ENCODE measurements at places on chromosomes 12 and 14.

- no peak for DNase-seq
Observed at GRCh38 chr12:127640181-127640886, 626.6 kb upstream of the TMEM132C start.

GRCh38 chr12:110885152-110885840, 35.1 kb downstream of the MYL2 start:
- peak; percentile 37 for DNase-seq

GRCh38 chr12:4829793-4830162, 79.9 kb upstream of the KCNA1 start:
- DNase-seq, result no peak

DNA sequence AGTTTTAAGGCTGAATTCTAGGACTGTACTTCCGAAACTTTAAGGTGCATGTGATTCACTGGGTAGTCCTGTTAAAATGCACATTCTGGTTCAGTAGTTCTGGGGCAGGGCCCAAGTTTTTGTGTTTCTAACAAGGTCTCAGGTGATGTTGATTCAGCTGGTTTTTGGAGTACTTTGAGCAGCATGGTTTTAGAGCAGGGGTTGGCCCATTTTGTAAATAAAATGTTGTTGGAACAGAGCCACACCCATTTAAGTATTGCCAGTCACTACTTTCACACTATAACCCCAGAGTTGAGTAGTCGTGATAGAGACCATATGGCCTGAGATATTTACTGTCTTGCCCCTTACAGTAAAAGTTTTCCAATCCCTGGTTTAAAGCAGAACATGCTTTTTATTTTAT, 111.3 kb downstream of the SYNE2 start:
- DNase-seq, result no peak

- DNase-seq, result no peak
Observed at GRCh38 chr14:60014402-60014801, 77.3 kb upstream of the PCNX4 start.

DNA sequence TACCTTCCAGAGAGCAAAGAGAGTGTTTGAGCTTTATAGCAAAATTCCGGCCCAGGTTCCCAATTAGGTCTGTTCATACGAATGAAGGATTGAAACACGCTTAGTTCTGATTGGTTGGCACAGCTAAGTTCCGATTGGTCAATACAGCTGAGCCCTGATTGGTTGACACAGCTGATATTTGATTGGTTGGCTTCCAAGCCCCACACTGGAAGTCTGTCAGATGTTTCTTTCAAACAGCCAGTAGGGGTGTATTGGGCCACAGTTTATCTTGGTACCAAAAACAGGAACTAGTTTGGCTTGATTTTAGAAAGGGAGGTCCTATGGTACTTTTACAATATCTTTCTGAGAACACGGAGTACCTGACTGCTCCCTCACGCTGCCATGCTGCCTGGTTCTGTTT, 93.4 kb downstream of the CAND1 start:
- DNase-seq, result no peak

DNA sequence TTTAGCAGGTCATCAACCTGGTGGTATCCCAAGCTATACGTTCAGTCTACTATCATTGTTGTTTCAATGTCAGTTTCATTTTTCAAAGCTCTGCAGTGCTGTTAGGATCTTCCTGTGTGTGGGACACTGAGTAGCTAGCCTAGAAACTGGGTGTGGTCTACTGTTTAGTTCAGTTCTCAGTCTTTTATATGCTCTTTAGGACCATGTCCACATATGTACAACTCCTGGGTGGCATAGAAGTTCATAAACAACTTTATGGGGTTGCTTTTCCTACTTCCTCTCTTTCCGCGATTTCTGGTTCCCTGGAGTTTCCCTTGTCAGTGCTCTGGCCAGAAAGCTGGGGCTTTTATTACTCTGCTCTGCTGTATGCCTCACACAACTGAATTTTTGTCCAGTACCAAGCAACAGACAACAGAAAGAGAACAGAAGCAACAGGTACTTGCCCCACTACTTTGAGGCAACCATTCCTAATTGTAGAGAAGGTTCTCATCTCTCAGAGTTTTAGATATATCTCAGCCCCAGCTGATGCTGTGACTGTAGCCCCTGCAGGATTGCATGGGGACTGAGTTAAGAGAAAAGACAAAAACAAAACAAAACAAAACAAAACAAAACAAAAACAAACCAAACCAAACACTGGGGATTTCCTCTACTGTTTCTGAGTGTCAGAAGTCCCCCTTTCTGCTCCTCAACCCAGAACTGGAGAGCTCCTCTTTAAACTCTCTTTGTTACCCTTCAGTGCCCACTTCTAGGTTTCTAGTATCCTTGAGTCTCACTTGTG, 30.3 kb downstream of the MIS18BP1 start:
- no peak for DNase-seq

DNA sequence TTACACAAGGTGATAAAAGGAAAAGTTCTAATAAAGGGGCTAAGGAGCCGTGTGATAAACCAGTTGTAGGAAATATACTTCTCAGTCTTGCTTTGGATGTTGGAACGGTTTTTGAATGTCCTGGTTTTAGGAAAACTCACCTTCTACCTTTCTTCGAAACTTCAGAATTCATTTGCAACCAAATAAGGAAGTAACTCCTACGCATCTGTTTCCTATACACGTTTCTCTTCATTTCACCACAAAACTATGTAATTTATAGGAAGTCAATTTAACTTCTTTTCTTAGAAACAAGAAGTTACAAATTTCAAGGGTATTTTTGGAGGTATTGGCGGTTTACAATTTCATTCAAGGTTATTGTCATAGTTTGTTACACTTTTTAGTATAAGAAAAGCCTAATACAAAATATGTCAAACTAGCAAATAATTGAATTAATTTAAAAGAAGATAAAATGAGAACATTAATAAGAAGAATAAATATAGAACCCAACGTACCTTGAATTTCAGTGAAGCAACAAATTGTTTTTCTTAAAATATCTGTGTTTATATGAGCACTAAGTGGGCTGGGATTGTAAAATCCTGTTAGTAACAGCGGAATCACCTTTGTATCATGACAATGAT, 33.2 kb upstream of the CD69 start:
- no peak for DNase-seq

GRCh38 chr12:96063046-96063445, 27.7 kb upstream of the LTA4H start:
- DNase-seq, result no peak

- no peak for DNase-seq
Observed at GRCh38 chr12:104272938-104273337, 30.6 kb upstream of the EID3 start.

DNA sequence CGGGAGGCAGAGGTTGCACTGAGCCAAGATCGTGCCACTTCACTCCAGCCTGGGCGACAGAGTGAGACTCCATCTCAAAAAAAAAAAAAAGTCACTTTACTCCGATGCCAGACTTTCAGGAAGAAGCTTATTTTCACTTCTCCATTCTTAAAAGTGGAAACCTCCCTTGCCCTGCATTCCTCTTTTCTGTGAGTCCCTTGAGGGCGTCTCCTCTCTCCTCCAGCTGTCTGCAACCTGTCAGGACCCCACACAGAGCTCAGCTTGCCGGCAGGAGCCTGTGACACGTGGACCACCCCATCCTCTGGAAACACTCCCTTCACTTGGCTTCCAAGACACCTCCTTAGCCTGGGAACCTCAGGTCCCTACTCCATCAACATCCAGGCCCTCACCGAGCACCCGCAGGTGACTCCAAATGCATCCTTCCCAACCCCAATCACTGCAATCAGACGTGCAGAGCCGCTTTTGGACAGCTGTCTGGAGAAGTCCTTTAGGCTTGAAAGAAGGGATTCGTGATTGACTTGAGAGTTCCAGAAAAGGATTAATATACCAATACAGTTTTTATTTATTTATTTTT, 34.3 kb downstream of the SLC15A4 start:
- DNase-seq, result no peak

- no peak for DNase-seq
Observed at GRCh38 chr14:103108749-103109207, 14.3 kb downstream of the EXOC3L4 start.

DNA sequence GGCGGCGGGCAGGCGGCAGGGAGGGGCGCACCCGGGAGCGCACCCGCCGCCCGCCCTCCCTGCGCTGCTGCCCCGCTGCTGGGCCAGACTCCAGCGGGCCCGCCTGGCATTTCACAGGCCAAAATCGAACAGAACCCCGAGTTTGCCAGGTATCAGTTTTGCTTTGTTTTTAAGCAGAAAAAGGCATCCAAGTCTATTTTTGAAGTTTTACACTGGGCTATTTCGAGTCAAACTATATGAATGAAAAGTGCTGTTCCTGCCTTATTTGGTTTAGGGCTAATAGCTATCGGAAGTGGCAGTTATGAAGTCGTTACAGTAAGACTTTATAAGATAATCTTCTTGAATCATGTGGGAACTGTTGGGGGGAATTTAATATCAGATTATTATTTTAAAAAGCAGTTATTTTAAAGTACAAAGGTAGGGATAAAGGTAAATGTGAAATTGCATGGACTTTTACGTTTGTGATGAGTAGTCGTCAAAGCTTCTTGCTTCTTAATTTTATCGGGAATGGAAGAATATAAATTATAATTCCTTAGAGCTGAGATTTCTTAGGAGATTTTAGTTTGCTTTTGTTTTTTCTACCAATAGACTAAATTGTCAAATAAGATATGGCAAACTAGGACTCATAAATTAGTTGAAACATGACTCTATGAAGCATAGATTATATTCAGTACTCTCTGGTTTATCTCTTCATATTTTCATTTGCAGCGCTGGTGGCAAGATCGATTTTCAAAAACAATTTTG, 1.1 kb downstream of the MSRB3 start:
- DNase-seq, result no peak

GRCh38 chr12:130214686-130215395, 52.6 kb downstream of the FZD10 start:
- DNase-seq, result no peak

DNA sequence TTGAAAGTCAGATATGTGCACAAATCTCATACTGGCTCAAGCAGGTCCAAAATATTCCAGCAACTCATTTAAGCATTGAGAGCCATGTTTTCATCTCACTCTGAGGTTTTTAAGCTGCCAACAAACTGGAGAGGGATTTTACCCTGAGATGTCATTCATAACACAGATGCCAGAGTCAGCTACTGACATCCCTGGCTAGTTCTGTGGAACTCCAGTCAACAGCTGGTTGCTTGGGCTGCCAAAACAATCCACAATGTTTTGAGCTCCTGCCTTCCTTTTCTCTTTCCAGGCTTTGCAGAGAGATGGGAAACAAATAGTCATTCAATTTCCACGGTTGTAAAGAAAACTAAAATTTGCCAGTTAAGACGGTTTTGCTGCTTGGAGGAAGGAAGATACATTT, 621.2 kb upstream of the FBXO33 start:
- DNase-seq, result no peak

DNA sequence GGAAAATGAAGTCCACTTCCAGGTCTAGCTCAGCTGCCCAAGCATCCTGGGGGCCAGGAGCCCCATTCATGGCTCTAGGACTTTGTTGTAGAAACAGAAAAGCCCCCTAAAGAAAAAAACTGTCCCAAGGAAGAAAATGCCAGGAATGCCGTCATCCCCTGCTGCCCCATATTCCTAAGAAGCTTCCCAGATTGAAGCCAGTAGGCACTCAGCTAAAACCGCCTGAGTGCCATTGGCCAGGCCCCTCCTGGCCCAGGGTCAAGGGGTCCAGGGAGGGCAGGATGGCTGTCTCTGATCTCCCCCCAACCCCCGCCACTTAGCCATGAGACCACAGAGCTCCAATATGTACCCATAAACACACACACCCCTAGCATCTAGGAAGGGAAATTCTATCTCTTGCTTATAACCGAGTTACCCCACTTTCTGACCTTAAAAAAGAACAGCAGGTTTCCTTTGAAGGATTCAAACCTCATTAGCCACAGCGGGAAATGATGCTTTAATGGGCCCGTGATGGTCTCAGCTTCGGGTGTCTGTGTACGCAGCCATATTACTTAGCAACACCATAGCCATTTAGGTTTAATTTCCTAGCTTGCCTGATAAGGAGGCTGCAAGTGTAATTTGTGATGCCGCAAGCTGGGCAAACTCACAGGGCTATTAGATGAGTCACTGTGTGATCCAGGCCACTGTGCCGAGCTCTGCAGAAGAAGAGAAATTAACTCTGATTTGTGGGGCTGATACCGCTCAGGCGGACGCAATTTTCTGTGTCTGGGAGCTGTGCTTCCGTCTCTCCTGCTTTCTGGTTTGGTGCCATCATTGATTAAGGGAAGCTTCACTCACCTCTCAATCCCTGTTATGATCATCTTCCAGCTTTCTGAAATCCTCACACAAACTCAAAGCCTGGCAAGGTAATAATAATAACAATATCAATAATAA, 84.2 kb downstream of the GCH1 start:
- no peak for DNase-seq

DNA sequence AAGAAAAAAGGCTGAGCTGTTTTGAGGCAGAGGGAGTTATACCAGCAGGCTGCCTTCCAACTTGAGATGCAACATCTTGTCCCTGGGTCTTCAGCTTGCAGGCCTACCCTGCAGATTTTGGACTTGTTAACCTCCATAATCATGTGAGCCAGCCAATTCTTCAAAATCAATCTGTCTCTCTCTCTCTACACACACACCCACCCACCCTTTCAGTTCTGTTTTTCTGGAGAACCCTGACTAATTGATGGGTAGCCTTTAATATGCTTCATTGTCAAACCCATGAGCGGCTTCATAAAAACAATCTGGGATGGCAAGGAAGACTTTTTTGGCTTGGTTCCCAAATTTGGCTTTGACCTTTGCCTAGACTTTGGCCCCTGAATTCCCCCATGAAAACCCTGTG, 113.9 kb downstream of the TMX1 start:
- DNase-seq, result no peak

DNA sequence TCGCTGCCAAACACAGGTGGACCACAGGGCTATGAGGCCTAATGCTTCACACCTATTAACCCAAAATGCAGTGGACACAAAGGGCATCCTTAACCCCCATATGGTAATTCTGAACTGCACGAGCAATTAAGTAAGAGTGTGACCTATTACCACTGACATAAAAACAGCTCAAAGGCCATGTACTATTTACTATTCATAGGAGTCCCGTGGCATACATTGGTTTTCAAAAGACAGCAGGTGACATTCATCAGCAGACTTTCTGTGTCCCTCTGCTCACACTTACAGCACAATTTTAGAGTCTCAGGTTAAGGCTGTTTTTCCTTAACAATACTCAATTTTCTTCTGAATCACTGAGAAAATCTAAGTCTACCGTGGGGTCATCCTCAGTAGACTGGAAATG, 23.1 kb upstream of the TMCC3 start:
- no peak for DNase-seq

DNA sequence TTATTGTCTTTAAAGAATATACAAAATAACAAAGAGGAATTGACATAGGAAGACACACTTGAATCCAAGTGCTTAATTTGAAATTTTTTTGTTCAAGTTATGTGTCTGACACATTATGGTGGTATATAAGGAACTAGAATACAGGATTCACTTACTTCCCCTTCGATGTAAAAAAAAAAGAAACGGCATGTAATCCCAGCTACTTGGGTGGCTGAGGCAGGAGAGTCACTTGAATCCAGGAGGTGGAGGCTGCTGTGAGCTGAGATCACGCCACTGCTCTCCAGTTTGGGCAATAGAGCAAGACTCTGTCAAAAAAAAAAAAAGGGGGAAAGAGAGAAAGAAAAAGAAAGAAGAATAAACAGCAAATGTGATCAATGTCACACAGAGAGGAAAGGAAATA, 8.9 kb downstream of the CLEC12A start:
- DNase-seq, result no peak

- DNase-seq, result peak; percentile 52
Observed at GRCh38 chr12:47767216-47767724, 5.8 kb upstream of the SLC48A1 start.

Data from prostate gland (tissue), 2 donors.